H7 (cell line): ENCODE measurements at places on chromosomes 1 and 21. TPM values are rescaled to one million over a fixed set of nuclear protein-coding genes. Genes with fewer than 3 reads are reported as not detected.

The LCE2A gene
- total RNA-seq: not detected in 2 replicates

The WNT3A gene
- total RNA-seq: 0.31 and 0.33 TPM in 2 replicates

The CTSS gene
- total RNA-seq: not detected in 2 replicates

The KRTCAP2 gene
- total RNA-seq: 165 and 204 TPM in 2 replicates

The NTNG1 gene
- 3.7 and 5.4 TPM in 2 replicates for total RNA-seq

The TRMT1L gene
- total RNA-seq: 24.5 and 50.5 TPM in 2 replicates

The TMEM81 gene
- total RNA-seq: 1.9 and 2.6 TPM in 2 replicates

The DNASE2B gene
- total RNA-seq: 0.38 TPM in 1 of 2 replicates, not detected in the other

The TBCE gene
- total RNA-seq: 28.8 and 31.0 TPM in 2 replicates

The RAB42 gene
- total RNA-seq: 6.2 and 11.5 TPM in 2 replicates

- no peak for DNase-seq
Measured at GRCh38 chr1:30694280-30695175, 28.9 kb downstream of the MATN1 start.

DNA sequence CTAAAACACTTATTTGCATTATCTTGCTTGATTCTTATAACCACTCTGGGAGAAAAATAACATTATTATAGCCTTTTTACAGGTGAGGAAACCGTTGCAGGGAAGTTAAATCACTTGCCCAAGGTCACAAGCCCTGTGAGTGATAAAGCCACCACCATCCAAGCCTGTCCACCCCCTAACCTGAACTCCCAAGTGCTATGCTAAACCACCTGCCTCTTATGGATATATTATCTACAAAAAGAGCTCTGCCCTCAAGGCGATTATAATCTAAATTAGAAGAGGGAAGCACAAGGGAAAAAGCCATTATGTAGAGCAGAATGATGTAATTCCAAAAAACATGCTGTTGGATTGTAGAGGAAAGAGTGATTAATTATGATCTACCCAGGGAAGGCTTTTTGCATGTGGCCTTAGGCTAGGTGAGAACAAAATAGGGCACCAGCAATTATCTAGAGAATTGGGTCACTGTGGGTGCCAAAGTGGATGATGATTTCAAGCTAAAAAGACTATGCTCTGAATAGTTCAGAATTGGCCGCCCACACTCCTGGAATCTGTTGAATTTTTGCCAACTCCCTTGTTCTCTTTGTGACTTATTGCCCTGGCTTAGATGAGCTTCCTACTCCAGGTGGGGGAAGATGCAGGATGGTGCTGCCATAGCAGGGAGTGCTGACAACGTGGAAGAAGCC lies 205.3 kb downstream of the FGGY start:
- no peak for DNase-seq

- peak; percentile 30 for DNase-seq
Measured at GRCh38 chr21:45226540-45227326, 61.0 kb downstream of the POFUT2 start.

DNA sequence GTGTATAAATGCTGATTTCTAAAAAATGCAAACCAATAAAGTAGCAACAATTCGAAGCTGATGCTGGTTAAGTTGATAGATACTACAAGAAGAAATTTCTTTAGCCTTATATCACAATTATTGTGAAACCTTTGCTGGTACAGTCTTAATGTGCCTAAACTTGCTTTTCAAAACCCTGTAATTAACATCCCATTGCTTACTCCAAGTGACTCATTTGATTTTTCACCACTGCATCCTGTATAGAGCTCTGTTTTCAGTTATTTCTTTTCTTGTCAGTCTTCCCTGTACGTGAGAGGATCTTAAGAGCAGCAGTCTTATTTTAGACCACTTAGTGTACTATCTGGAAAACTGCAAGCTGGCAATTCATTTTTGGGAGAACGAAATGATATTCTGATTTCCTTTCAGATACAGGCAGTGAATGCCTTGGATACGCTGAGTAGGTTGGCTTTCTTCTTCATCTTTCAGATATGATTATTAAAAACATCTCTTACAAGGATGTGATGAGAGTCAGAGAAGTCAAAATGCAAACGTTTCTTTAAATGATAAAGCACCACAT lies 210.3 kb downstream of the KCTD3 start:
- DNase-seq: no peak

DNA sequence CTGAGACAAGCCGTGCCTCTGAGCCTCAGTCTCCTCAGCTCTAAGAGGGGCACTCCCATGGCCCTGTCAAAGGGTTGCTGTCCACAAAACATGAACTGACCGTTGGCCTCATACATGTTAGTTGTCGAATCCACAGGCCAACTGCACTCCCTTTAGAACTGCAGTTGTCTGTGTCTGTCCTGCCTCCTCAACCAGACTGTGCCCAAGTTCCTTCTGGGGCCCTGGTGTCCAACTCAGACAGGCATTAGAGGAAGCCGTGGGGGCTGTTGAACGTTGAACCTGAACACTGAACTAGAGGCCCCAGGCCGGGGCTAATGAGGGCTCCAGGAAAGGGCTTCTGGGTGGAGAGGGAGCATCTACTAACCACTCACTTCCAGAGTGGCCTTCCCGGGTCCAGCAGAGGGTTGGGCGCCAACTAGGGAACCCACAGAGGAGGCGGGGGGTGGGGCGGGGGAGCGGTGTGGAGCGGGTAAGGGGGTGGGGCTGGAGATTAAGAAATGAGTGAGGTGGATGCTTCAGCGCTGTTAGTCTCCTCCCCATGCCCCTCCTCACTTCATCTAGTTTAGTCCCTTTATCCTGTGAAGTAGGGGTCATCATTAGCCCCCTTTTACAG lies at the start of gene RAB42:
Gene RAB42, plus strand, starts transcription at position 558 of the 613 bp plus-strand sequence. CDS start 247 bp downstream, outside the sequence.
- peak; percentile 89 for DNase-seq

GRCh38 chr1:22750685-22751051 lies 40.0 kb downstream of the EPHB2 start:
- DNase-seq: no peak

DNA sequence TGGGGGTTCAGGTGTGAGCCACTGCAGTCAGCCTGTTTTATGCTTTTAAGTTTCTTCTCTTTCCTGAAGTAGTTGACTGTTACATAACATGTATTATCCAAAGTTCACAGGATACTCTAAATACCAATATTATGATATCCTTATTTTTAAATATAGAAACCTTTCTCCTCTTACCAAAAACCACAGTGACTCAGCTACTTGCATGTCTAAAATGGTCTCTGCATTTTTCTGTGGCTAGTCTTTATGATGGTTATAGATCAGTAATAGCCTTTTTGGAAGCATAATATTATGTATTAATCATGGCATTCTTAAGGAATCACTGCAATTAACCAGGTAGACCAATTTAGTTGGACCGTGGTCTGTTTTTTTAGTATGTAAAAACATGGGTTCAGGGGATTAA lies 210.8 kb upstream of the CACYBP start:
- no peak for DNase-seq

DNA sequence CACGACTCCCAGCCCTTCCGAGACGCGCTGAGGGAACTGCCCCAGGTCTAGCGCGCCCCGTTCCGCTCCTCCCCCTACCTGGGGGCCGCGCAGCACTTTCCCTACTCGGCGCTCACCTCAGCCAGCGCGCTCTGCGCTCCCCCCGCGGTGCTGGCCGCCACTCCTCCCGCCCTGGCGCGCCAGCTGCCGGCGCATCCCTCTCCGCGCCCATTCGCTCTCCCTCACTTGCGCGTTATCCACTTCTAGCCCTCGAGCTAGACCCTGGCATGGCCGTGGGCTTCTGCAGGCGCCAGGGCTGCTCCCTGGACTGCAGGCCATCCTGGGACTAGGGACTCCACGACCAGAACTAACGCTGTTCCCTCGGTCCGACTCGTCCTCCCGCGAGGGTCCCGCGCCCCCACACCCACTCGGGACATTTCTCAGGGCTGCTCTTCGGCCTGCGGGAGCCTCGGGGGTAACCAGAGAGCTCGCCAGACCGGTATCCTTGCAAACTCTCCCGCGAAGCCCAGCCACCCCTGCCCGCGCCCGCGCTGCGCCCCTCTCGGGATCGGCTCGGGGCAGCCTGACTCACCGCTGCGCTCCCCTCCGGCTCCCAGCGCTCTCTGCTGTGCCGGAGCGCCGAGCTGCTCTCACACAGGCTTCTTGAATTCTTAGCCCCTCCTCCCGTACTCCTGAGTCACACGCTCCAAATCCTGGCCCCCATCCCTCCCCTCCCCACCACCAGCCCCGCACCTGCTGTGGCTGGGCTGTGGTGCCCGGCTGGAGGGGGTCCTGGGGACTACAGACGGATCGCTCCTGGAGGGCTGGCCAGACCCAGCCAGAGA lies at the start of gene NGF:
Gene NGF, minus strand, starts transcription at position 617 of the 824 bp plus-strand sequence. CDS start 51,454 bp downstream, outside the sequence.
- peak; percentile 92 for DNase-seq

GRCh38 chr1:221559911-221560310 lies 182.0 kb downstream of the DUSP10 start:
- DNase-seq: no peak

DNA sequence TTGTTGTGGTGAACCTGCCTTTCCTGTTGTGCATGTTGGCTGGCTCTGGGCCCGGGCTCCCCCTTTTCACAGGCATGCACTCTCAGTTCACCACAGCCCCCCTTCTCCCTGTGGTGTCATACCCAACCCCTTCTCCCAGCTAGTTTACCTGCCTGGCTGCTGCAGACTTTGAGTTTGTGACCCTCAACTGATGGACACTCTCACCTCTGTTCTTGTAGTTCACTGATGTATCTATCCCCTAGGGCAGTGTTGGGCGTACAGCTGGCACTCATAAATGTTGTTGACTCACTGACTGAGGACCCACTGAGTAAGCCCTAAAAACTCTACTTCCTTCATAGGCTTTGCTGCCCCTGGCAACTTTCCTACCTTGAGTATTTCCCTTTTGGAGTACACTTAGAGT lies 54.9 kb downstream of the WDR64 start:
- no peak for DNase-seq

GRCh38 chr1:193394336-193394735 lies 207.9 kb upstream of the B3GALT2 start:
- no peak for DNase-seq

- DNase-seq: no peak
Measured at GRCh38 chr1:56235909-56236510, 343.4 kb downstream of the PLPP3 start.

DNA sequence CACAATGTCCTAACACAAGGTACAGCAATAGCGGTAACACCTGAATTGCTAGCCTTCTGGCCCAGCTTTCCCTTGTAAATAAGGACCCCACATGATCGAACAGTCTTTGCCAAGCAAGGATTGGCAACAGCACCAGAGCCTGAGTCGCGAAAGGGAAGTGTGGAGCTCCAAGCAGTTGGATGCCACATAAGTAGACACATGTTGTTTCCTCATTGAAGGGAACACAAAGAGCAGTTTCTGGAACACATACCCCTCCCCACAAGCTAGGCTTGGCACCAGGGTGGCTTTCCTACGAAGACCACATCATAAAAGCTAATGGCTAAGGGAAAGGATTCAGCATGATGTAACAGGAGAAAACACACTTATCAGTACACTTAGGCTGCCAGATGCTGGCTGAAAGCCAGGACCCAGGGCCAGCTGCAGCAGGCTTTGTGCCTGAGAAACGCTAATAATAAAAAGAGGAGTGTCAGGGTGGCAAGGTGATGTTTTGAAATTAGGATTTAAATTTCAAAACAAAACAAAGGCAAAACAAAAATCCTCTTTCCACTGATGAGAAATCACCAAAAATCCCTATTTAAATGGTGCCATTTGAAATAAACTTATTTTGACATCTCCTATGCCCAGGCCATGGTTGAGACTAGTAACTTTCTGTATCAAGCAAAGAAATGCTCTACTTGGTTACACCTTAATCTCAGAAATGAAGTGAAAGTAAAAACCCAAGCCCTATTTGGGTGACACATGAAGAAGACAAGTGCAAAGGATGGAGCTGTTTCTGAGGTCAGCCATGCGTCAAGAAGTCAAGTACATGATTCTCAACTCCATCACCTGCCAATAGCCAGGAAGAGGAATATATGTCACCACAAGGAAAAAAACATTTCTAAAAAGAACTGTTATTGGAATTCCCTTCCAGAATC lies 11.9 kb upstream of the CPLANE2 start:
- no peak for DNase-seq

GRCh38 chr1:37817481-37817880 lies 9.5 kb upstream of the YRDC start:
- peak; percentile 68 for DNase-seq

GRCh38 chr1:50915621-50916020 lies 44.4 kb downstream of the FAF1 start:
- DNase-seq: no peak

GRCh38 chr1:21293537-21294265 lies 3.4 kb upstream of the ECE1 start:
- no peak for DNase-seq

DNA sequence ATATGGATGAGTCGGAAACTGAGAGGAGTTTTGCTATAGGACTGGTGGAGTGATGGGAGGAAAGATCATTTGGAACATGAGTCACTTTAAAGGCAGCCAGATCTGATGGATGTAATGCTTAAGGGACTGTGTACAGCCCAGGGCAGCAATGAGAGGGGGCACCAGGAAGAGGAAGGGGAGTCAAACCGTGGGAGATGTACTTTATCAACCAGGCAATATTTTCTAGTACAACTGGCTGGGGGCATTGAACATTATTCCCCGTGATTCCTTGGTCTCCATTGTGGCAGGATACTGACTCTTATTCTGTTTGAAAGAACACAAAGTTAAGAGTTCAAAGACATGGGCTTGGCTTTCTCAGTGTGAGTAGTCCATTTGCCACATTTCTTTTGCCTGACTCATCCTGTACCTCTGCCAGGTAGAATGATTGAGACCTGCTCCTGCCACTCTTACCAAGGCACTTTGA lies 268.2 kb upstream of the NR5A2 start:
- DNase-seq: no peak

DNA sequence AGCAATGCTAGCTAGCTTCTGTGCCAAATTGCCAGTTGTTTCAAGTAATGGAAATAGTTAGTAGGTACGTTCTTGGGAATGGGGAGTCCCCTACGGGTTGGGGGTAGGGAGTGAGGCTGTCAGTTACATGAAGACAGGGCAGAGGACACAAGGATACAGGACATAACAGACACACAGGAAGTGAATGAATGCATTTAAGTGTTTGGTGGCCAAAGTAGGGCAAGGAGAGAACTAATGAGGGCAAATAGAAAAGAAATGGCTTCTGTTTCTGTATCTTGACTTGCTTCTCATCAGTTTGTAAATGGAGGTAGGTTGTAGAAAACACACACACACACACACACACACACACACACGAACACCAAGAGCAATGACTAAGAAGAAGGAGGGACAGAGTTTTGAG lies 142.2 kb downstream of the S1PR1 start:
- DNase-seq: no peak

DNA sequence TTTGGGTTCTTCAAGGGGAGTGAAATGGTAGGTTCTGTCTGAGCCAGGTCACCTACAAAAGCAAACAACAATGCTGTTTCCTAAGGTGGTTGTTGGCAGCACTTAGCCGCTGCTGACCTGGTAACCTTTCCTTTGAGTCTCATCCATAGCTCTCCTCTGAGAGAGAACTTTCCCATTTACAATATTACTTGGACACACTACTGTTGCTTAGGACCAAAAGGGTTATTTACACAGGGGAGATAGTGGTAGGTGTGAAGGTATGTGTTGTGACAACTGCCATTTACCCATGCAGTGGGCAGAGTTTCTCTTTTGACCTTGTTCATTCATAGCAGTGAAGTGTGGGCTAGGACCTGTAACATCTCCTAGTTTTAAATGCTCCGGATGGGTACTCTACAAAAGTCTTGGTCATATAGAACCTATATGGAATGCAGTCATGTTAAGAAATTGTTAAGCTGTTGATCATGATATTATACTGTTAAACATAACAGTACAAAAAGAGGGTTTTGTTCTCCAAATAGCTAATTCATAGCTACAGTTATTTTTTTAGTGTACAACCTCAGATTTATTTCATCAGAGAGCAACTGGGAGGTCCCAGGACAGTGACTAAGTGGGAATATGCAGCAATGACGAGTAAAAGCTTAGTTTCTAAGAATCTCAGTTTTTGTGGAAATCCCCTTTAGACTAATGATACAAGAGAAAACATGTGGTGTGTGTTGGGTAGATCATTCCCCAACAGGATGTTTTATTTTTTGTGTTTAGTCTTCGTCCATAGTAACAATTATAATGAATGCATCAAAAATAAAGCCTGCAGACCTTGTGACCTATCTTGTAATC lies 219.7 kb downstream of the NFIA start:
- DNase-seq: no peak
